ENCODE measurements at places on chromosomes 12 and 14.

- no peak for DNase-seq
Observed at GRCh38 chr14:29712601-29713000, 215.0 kb downstream of the PRKD1 start.

DNA sequence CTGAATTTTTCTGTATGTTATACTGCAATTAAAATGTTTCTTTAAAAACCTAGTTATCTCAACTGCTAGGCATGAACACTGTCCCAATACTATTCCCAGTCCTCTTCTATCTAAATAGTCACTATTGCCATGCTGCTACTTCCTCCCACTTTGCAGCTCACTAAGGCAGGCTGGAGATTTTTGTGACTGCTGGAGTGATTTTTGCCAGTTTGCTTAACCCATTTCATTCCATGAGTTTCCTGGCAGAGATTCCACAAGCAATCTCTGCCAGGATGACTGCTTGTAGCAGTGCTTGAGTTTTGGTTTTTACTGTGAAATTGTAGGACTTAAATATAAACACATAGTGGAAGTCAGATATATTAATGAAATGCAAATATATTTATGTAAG lies 80.8 kb downstream of the BHLHE41 start:
- DNase-seq, result no peak

GRCh38 chr12:95829395-95829794 lies 29.4 kb upstream of the SNRPF start:
- no peak for DNase-seq

DNA sequence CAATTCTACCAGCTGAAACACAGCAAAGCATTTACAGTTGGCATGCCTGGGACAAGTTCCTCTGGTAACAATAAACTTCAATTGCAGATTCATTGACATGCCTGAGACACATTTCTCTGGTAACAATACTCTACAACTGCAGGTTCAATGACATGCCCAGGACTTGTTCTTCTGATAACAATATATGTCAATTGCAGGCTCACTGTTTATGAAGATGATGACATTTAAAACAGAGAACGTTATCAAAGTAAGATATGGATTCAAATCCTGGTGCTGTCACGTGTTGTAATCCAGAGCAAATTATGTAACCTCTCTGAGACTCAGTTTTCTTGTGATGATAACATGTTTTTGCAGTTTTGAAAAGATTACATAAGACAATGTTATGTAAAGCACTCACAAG lies 20.5 kb downstream of the KITLG start:
- DNase-seq, result no peak

DNA sequence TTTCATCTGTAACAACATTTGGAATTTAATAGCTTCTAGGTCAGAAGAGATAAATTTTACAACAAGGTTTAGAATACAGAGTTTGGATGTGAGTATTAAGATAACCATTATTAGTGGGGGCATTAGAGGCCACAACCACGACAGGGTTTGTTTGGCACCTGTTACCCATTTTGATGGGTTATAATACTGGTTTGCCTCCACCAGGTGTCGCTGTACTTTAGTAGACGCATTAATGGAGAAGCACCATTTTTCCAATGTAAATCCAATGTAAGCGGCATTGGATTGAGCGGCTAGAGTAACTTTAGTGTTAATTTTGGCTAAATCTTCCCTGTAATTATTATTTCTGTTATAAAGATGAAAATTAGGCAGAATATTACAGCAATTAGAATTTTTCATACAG lies 136.2 kb downstream of the SLCO1B3 start:
- no peak for DNase-seq

- DNase-seq, result no peak
Observed at GRCh38 chr14:100899884-100900771, 3.4 kb downstream of the RTL1 start.

DNA sequence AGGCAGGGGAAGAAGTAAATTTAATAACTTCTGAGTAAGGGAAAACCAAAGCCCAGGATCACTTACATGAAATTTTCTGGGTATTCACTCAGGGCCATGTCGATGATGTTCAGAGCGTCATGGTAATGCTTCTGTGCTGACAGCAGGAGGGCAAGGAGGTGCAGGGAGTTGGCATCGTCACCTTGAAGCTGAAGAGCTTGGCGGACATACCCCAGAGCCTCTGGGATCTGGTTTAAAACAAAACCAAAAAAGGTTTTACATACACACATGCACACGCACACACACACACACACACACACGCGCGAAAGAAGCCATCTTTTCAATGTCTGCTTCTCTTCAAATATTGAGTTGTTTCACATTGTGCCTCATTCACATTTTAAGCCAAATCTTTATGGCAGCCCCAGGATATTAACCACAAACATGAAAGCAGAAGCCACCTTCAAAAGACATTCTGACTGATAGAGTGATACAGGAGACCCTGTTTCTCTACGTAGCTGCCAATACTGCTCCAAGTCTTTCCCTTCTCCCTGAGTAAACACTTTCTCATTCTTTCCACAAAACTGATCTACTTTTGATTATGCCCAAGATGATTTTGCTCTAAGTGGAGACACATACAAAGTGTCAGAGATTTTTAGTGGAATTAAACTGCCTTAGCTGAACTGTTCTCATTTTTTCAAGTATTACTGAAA lies 172.1 kb downstream of the TTC7B start:
- no peak for DNase-seq

DNA sequence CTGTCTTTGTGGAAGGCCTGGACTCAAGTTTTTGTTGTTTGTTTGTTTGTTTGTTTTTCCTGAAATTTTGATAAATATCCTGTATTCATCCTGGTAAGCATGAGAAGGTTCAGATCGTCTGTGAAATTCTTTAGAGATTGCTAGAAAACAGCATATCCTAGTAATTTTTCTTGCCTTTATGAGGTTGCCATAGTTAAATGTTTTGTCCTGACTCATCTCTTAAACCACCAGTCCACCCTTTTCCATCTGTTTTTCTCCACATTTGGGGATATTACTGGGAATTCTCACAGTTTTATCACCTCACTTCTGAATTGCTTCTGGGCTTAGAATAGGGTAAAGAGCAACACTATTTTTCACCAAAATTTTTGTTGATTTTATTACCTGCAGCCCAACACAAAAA lies 248.3 kb downstream of the FBXL14 start:
- no peak for DNase-seq

DNA sequence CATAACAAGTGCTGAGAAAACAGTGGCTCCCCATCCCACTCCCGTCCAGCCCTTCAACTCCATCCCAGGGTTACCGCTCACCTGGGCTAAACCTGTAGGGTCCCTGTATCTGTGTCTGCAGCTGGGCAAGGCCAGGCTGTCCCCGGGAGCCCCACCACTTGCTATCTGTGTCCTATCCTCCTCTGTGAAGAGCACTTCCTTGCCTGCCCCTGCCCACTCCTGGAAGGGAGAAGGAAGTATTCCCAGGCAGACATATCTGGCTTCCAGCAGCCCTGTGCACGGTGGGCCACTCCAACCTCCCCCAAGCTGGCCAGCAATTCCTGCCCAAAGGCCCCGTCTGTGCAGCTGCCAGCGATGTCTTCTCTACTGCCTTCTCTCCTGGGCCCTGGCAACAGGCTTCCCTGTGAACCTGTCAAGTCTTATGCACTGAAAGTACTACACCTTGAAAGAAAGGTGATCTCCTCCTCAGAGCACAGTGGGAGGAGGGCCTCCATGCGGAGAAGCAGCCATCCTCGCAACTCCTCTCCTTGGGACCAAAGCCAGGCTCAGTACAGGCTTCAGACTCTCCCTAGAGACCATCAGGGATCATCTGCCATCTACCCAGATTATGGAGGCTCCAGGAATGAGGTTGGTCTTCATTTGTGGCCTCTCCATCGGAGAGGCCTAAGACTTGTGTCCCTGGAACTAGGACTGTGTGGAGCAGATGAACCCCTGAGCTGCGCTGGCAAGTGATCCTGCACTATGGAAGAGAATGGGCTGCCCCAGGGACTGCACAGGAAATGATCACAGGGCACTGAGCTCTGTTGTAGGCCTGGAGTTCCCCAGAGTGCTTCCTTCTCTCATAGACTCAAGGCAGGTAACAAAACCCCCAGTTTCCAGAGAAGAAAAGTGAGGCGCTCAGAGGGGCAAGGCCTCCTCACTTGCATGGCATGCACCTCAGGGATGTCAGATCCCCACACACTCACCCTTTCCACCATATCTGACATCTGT lies 663.6 kb downstream of the BCL11B start:
- DNase-seq, result no peak

Data from NCI-H2171 (cell line).